ENCODE measurements at places on chromosomes 3 and 15. TPM values are rescaled to one million over a fixed set of nuclear protein-coding genes. Genes with fewer than 3 reads are reported as not detected.

The XCR1 gene
- not detected for total RNA-seq

The ZMYND10 gene
- total RNA-seq: 0.35 TPM

DNA sequence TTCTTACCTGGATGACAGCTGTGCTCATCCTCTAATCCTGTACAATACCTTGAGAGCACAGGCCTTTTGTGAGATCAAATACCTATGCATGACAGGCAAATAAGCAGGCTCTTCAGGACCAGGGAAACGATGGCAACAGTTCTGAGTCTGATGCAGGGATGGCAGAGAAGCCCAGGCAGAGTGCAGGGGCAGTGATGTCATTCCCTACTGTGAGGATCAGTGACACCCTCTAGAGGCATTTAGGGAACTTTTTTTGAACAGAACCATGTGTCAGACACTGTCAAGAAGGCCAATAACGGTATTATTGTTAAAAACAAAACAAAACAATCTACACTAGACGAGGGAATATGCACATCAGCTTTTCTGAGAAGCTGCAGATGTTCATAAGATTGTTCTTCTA, 314.8 kb upstream of the CTDSPL start:
- no peak for DNase-seq

- no peak for DNase-seq
Measured at GRCh38 chr3:111143-112069, 85.2 kb upstream of the CHL1 start.

- no peak for DNase-seq
Measured at GRCh38 chr15:37057256-37057655, 43.1 kb downstream of the MEIS2 start.

DNA sequence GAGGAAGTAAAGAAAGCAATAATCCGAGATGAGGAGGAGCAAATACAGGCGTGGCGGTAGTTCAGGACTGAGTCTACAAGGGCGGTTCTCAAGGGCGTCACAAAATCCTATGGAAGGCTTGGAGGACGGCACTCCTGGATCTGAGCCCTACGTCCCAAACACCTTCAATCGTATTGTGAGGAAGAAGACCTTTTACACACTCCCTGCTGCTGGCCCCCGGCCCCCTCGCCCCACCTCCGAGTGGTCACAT, 747 bp downstream of the PLD1 start:
- no peak for DNase-seq

DNA sequence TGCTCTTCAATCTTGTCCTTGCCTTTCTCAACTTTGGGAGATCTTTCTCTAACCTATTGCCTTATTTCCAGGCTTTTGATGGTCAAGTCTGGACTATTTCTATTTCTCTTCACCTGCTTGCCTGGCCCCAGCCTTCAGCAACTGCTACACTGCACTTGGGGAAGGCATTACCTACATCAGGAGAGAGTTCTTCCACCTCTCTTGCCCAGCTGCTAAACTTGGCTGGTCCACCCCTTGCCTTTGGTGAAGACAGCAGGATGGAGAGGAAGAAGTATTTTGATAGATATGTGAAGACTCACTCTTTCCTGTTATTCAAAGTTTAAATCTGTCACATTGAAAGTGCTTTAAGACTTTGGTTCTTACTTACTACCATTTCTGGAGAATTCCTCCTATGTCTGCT, 574.8 kb downstream of the ZPLD1 start:
- DNase-seq: no peak

DNA sequence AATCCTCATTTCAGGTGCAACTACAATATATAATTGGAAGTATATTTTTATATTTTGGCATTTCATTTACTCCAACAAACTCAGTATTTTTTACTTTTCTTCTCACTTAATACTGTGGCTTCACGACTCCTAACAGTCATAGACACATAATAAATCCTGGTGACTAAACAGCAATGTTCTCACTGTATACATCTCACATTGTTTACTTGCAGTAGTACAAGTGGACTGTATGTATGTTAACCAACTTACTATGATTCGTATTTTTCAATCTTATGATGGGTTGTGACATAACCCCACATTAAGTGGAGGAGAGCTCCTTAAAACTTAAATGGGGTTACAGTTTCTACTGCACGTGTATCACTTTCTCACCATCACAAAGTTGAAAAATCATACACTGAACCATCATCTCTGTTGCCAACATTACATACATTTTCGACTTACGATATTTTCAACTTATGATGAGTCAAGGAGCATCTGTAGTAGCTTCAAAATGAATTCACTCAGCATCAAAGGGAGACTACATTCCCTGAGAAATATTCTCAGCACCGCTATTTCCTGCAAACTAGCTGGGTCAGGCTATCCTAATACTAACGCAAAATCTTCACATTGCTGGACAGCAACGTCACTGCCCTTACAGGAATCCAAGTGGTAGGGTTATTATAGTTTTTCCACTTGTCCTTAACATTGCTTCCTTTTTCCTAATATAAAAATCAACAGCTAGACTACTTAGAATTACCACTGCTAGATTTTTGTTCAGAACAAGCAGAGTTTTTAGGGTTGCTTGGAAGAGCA, 7.3 kb downstream of the ADAM10 start:
- DNase-seq: no peak

DNA sequence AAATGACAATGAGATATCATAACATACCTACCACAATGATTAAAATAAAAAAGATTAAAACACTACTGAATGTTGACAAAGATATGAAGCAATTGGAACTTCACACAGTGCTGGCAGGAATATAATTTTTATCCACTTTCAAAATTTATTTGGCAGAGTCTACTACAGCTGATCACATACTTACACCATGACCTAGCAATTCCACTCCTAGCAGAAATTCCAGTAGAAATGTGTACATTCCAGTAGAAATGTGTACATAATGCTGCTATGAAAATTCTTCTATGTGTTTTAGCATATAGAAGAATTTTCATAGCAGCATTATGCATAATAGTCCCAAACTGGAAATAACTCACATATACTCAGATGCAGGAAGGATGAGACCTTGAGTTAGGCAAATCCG, 43.5 kb downstream of the IFT57 start:
- DNase-seq: no peak

All from cardiac septum (tissue), 1 donor.